ENCODE measurements at places on chromosomes 2 and 18.

GRCh38 chr18:13461936-13462335 lies 243.4 kb downstream of the LDLRAD4 start:
- no peak for DNase-seq

GRCh38 chr18:10269261-10269660 lies 185.2 kb upstream of the APCDD1 start:
- no peak for DNase-seq

DNA sequence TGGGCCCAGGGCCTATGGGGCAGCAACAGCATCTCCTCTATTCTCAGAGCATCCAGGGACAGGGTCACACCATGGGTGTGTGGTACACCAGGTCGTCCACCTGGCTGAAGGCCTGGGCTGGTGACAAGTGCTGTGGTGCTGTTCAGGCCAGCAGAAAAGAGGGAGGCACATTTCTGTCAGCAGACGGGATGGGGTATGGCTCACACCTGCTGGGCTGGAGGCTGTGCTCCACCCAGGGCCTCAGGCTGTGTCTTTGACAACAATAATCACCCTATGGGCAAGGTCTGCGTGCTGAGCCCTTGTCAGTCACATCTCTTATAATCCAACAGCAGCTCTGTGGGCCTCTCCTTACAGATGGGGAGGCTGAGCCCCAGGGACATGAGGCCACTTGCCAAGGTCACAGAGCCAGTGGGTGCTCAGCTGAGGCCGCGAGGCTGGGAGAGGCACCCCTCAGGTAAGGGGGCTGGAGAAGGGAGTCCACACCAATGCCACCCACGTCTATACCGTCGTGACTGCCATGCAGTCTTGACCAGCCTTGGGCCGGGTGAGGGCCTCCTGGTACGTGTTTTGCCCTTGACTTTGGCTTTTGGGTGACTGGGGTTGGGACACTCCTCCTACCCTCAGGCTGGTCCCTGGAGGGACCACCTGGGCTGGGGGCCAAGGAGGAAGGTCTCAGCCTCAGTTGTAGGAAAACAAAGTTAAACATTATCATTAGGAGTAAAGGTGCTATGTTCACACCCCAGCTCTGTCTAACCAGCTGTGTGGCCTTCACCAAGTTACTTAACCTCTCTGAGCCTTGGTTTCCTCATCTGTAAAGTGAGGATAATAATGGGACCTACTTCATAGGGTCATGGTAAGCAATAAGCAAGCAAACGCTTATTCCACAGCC lies 5.6 kb upstream of the HS6ST1 start:
- no peak for DNase-seq

GRCh38 chr2:203533676-203534591 lies 1.2 kb downstream of the RAPH1 start:
- DNase-seq, result no peak

- DNase-seq, result no peak
Measured at GRCh38 chr2:233241803-233242202, 9.7 kb upstream of the ATG16L1 start.

- DNase-seq, result no peak
Measured at GRCh38 chr2:111663471-111664274, 220.3 kb downstream of the ANAPC1 start.

DNA sequence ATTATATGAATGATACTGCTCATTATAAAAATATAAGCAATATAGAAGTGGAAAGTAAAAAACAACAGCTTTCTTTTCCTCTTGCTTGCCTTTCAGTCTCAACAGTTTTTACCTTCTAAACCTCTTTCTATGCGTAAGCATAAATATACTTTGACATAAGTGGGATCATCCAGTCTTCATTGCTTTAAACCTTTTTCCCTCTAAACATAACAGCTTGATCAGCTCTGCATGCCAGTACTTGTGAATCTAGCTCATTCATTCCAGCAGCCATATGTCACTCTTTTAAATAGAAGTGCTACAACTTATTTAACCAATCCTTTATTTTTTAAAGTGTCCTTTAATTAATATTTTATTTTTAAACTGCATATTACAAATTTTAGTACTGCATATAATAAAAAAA lies 88.1 kb downstream of the TTC27 start:
- no peak for DNase-seq

GRCh38 chr18:63109802-63110201 lies 209.8 kb downstream of the BCL2 start:
- no peak for DNase-seq

DNA sequence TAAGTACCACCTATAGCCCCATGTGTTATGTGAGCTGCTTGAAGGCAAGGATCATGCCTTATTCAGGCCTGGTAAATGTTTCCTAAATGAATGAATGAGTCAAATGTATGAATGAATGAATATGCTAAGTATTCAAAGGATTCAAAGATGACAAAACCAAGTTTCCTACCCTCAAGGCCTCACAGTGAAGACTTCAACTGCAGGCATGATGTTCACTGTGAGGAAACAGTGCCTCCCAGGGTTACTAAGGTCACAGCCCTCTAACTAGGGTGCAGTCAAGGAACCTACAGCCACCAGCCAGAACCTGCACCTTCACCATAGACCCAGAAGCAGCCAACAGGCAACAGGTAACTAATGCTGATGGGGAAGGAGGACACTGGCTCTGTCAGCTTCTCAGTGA lies 69.3 kb downstream of the SUMO1 start:
- DNase-seq, result no peak

GRCh38 chr2:200300638-200301314 lies 5.7 kb upstream of the SPATS2L start:
- no peak for DNase-seq

DNA sequence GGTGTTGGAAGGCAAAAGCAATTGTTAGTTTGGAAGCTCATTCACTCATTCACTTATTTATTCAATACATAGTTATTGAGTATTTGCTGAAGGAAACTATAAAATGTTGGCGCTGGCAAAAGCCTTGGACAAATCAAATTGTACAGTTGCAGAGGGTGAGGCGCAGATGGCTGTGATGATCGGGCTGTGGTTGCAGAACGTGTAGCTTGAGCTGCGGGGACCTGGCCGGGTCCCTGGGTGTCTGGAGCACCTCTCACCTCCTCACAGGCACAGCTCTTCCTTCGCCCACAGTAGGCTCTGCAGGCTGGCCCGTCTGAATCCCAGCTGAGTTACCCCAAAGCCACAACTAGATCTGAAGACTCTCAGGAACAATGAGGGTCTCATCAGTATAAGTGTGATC lies 72.7 kb downstream of the LDLRAD4 start:
- DNase-seq, result no peak

DNA sequence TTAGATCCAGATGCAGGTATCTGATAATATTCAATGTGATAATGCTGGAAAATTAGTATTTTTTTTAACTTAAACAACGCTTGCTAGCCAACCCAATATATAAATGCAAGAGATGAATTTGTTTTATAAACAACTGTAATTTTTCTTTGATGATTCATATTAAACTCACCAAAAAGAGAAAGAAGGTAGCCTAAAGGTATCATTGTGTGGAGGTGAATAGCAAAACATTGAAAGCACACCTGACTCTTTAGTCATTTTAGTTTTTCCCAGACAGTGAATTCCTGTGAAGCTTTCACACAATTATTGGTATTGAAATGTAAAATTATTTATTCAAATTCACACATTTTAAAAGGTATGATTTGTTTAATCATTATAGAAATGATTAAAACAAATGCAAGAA lies 424.0 kb downstream of the NR4A2 start:
- DNase-seq, result no peak

DNA sequence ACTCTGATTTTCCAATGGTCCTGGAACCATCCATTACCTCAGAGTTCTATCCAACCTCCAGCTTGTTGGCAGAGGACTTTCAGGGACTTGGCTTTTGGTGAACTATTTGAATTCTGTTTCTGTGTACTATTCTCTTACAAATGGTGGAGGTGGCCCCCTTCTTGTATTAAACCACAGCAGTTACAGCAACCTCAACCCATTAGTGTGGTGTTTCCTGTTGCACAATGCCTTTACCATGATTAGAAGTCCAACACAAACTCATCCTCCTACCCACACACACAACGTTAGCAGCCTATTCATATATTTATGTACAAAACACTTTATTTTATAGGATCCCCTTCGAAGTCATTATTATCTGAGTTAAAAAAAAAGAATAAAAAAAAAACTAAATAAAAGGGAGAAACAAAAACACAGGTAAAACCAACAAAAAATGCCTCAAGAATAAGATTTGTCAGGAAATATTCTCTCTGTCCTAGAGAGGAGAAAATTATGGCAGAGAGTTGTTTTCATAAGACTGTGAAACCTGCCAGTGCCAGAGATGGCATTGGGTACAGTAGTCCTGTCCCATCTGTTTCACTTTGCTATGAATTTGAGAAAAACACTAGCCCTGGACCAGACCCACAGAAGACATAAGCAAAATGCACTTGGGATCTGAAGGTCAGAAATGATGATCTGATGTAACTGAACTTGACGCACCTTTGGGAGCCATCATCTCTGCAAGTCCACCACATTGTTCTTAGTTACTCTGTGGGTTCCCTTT lies 1896.0 kb upstream of the PIK3C3 start:
- no peak for DNase-seq

- DNase-seq, result no peak
Measured at GRCh38 chr2:94994063-94994913, 31.2 kb upstream of the MAL start.

- no peak for DNase-seq
Measured at GRCh38 chr2:110115291-110116032, at the start of gene MALL. Gene MALL, minus strand, starts transcription at chr2:110115822. Its CDS starts 30 bp downstream, at chr2:110115792.

DNA sequence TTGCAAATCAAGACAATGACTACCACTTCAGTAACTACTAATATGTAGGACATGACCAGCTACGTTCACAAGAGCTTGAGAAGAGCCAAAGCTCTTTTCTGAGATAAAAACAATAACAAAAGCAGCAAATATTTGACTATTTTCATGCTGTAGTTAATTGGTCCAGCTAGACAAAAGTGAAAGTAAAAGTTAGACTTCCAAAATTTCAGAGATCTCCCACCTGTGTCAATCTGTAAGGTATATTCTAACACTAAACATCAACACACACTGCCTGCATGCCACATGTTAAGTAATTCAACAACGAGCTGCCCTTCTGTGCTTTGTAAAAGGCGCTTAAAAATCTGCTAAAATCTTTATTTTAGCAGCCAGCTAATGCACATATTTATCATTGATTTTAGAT lies 185.9 kb downstream of the SLC39A10 start:
- no peak for DNase-seq

DNA sequence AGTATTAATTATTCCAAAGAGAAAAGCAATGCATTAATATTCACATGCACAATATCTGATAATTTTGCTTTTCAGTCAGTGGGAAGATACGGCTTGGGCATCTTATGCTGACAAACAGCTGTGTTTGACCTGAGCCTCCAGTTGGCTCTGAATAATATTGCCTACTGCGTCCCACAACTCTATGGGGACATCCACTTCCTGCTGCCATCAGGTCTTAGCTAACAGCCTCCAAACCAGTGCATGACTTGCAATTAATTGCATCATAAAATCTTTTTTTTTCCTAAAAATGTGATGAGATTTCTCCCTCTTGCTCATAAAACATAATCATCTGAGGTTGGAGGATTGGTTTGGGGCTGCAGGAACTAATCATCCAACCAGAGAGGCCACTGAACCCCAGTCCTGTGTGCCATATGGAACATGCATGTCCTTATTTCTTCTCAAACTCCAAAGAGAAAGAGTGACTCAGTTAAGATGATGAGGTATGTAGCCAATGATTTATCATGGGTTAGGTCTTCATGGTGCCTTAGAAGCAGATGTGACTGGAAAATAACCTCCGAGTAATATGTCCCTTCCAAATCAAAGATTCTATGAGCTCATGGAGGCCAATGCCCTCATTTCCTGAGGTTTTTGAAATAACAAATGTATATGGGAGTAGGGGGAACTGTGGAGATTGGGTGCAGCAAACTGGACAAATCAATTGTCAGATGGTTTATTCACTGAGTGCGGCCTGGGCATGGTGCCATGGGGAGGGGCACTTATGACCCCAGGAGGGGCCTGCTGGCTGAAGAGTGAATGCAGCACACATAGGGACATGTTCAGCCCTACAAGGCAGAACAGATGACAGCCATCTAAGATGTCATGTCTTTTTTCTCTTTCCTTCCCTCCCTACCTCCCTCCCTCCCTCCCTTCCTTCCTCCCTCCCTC lies 39.4 kb downstream of the EDAR start:
- DNase-seq, result no peak

DNA sequence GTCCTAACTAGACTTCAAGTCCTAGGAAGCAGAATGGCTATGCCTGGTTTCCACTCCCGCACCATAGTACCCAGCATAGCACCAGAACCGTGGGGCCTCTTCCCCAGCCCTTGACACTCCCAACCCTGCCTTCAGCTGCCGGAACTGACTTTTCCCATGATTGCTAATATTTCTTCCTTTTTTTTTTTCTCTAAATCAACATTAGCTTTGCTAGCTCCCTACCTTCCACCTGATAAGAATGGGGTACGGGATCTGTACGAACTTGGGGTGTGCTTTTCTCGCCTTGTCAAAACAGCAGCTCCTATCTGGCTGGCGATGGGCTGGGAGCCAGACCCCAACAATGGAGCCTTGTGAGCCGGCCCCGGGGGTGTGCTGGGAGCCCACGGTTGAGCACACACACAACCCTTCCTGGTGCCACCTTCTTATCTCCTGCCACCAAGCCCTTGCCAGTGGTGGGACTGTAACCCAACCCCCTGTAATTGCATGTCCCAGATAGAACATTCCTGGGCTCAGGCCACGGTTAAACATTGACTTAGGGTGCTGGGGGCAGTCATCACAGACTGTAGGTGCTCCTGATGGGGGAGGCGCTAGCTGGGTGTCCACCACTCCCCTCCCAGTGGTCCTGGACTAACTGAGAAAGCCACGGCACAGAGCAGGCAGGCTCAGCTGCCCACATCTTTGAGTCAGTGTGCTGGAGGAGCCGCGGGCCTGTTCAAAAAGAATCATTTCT lies 213.0 kb upstream of the HAAO start:
- peak; percentile 65 for DNase-seq

- DNase-seq, result no peak
Measured at GRCh38 chr2:180799141-180799540, 181.3 kb upstream of the UBE2E3 start.

DNA sequence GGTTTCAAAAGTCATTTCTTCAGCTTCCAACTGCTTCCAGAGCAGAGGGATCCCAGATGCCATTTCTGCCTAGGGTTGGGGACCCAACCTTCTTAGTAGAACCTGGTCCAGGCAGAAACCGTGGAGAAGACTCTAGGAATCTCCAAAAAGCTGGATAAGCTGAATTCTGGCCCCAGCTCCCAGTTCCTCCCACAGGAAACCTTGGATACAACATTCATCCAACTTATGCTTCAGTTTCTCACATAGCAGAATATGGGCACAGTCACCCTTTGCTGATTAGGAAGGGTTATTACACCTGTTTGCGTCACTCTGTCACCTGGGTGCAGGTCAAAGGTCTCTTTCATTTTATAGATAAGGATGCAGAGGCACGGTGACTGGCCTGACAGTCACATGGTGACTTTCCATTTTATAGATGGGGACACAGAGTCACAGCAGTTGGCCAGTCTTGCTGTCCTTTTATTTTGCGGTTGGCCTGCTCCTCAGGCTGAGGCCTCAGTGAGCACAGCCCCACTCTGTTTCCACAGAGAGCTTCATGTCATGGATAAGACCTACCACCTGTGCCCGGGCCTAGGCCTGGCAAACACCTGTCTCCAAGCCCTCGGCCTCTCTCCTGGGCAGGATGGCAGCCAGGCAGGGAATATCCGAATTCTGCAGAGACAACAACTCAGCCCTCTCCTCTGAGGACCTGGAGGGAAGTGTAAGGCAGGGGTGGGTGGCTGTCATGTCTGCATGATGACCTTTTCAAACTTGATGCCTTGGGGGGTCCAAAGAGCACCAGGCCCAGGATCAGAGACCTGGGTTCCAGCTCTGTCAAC lies 148.8 kb downstream of the SMAD7 start:
- DNase-seq, result no peak
